Stimulated activated CD8-positive, alpha-beta memory T cell treated with anti-CD3 and anti-CD28 coated beads, Interleukin-4, amount 100 ng/mL, for 1 hour (primary cell): ENCODE measurements at places on chromosomes 4 and X.
A peak's percentile ranks its signal among the peaks of the same experiment; 100 is the strongest.

DNA sequence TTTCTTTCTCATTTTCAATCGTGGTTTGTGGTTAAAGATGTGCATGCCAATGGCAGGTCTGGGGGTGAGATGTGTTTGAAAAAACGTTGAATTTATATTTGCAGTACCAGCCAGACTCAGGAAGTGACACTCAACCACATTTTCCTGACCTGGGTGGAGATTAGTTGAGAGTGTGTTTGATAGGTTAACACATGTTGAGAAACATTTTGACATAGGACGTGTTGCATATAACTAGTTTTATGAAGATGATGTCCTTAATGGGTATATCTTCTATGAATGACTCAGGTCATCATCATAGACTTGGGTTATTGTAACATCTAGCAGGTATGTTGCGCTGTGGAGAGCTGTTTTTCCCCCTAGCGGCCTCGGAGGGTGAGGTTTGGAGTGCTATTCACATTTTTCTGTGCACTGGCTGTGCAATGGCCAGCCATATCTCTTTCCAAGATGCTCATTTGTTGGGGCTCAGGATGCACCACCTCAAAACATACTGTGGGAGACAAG is 21.7 kb upstream of the CD38 start:
- DNase-seq: peak; percentile 40

- no peak for DNase-seq
Observed at GRCh38 chr4:56099378-56099786, 150.6 kb downstream of the CEP135 start.

DNA sequence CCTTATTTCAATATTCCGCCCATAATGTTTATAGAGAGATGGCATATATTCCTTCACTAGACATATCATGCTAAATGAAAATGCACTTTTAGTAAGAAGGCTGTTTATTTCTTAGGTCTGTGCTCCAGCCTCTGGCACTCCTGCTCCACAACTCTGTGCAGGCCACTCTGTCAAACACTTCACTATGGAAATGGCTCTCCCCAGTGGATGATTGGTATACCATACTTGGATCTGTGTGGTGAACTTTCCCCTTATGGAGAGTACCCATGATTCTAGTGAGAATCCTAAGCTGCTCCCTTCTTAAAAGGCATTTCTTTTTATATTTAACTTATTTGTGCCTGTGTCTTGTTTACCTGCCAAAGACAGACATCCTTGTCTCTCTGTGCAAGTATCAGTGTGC is 480.1 kb upstream of the GALNT7 start:
- DNase-seq: no peak

- DNase-seq: no peak
Observed at GRCh38 chr4:82780170-82780751, 18.3 kb downstream of the SCD5 start.

DNA sequence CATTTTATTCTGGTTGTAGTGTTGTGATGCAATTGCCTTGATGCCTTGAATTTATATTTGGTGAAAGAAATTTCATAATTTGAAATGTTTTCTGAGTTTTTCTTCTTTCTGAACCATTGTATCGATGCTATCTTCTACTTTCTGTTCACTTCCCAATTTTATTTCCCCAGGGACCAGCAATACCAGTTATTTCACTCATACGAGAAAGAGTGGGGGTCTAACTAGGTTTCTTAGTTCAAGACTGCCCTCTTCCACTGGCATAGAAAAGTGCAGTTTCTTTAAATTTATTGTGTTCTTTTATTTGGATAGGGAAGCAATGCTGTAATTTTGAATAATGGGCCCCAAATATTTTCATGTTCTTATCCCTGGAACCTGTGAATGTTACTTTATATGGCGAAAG is 544.0 kb upstream of the ADGRL3 start:
- no peak for DNase-seq

GRCh38 chr4:56551516-56551915 is 45.9 kb downstream of the ARL9 start:
- DNase-seq: no peak

DNA sequence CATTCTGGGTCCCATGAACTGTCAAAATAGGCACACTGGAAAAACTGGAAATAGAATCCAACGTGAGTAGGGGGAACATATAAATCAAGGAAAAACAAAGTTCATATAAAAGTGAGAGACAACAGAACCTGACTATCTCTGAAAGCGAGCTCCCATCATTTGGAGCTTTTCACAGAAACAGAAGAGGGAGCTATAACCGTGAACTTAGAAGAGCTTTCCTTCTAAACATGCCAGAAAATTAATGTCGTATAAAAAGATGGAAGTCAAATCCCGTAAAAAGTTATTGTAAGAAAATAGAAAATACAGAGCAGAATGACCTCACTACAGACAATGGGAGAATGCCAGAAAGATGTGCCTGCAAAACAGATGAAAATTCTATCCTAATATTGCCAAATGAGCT is 23.9 kb upstream of the HSD17B10 start:
- DNase-seq: no peak

- no peak for DNase-seq
Observed at GRCh38 chr4:67531379-67531962, 13.8 kb downstream of the CENPC start.

GRCh38 chr4:140014284-140014683 is 139.7 kb downstream of the MAML3 start:
- no peak for DNase-seq

- no peak for DNase-seq
Observed at GRCh38 chr4:150236626-150237025, 158.4 kb downstream of the DCLK2 start.

DNA sequence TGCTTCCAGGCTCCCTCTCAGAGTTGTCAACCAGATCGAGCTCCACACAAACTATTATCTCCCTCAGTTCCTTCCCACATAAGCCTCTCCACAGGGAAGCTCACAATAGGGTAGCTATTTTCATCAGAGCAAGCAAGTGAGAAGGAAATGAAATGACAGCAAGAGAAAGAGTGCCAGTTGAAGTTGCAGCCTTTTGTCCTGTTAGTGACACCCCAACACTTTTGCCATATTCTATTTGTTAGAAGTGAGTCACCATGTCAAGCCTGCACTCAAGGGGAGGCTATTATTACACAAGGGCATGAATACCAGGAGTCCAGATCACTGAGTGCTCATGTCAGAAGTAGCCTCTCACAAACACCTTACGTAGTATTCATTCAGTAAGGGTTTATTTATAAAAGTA is 266.3 kb upstream of the NOCT start:
- no peak for DNase-seq

GRCh38 chr4:171813526-171814250 is 484 bp downstream of the GALNTL6 start:
- DNase-seq: no peak

- DNase-seq: no peak
Observed at GRCh38 chr4:763191-763810, 57.7 kb downstream of the PCGF3 start.

DNA sequence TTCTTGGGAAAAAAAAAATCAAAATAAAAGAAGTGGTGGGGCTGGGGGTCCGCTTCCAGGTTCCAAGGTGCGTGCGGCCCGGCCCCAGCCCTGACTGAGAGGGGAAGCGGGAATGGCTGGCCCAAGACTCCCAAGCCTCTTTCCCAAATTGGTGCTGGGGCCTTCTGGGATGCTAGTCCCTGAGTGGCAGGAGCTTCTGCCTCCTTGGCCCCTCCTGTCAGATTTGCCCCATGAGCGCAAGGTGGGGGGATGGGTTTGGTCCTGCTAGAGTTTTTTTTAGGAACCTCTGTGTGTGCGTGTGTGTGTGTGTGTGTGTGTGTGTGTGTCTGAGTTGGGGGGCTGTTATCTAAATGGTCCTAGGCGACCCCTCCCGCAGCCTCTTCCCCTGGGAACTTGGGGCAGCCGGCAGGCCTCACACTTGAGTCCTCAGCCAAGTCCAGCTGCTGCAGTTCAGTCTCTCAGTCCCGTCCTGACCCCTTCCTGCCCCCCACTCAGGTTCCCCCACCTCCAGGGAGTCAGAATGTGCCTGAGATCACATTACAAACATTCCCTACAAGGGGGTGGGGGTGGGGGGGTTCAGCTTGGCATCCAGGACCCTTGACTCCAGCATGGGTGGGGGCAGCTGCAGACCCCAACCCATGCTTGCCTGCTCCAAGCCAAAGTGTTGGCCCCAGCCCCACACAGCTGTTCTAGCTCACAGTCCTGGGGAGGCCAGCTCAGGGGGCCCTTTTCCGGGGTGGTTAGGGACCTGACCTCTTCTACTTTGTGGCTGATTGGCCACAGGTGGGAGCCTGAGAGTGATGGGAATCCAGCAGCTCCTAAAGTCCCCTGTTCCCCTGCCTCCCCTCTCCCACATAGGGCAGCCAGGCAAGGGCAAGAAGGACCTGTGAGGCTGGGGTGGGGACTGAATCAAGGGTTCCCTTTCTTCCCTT is 4.0 kb downstream of the EFNB1 start:
- DNase-seq: no peak

- no peak for DNase-seq
Observed at GRCh38 chr4:477686-478085, 21.3 kb downstream of the ZNF721 start.

GRCh38 chr4:187258651-187259401 is 535.2 kb upstream of the FAT1 start:
- DNase-seq: no peak

GRCh38 chr4:3756343-3757059 is 9.7 kb upstream of the ADRA2C start:
- DNase-seq: no peak

DNA sequence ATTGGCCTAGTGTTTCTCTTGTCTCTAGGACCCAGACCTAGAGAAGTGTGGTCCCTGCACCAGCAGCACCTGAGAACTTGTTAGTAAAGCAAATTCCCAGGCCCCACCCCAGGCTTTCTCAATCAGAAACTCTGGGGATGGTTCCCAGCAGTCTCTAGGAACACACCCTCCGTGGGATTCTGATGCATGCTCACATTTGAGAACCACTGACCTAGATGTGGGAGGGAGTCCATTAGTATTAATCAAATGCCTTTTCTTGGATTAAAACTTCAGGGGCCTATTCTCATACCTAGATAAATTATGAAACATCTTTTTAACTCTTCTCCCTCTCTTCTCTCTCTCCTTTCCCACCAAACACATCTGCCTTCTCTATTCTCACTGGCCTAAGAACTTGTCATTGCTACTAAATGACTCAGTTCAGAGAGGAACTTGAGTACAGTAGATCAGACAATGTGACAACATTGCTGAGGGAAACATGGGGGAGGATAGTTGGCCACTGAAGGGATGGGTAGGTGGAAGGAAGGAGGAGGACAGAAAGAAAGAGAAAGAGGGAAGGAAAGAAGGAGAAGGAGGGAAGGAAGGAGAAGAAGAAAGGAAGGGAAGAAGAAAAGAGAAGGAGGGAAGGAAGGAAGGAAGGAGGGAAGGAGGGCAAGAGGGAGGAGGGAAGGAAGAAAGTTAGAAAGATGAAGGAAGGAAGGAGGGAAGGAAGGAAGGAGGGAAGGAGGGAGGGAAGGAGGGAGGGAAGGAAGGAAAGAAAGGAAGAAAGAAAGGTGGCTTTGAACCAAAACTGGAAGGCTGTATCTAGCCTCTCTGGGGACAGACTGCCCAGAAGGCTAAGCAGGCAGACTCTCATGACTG is 132.7 kb upstream of the MAP3K15 start:
- no peak for DNase-seq

DNA sequence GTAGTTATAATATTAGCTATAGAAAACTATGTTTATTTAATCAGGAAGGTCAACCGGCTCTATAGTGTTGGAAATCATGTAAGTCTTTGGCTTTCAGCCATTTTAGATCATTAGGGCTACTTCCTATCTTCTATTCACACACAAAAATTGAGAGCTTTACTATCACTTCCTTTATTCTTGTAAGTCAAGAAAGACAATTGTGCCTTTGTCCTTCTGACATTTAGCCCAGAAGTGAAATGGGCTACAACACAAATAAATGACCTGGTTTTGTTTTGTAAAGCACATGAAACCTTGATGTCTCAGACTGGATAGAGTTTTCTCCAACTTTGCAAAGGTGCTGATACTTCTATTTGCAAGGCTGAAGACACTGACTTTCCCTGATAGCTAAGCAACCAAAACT is 122.4 kb upstream of the ACSL4 start:
- DNase-seq: no peak

GRCh38 chrX:82589410-82589809 is 918.7 kb upstream of the POU3F4 start:
- no peak for DNase-seq

DNA sequence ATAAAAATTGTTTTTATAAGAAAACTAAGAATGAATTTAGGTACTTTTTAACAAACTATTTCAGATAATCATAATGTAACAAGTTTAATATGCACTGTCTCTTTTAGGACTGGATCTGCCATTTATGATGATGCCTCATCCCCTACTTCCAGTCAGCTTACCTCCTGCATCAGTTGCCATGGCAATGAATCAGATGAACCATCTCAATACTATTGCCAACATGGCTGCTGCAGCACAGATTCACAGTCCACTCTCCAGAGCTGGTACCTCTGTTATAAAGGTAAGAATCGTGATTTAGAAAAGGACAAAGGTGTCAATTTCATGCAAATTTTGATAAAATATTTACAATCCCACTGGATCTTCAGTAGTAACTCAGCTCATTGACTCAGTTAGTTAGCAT is 566.2 kb downstream of the DACH2 start:
- no peak for DNase-seq

DNA sequence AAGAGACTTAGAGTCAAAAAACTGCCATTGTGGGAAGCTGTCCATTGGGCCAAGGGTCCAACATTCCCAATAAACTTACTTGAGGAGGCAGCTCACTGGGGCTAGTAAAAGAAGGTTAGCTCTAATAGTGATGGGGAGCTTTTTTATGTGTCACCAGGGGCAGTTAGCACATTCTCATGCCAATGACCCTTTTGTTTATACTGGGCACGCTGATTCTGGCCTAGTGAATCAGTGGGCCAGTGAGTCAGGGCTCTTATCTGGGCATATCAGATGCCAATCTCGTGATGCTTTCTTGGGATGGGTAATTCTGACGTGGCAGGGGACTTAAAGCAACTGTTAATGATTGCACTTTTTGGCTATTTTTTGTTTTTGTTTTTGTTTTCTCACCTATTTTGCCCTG is 27.8 kb downstream of the TCEAL1 start:
- no peak for DNase-seq

GRCh38 chr4:42328978-42329377 is 68.3 kb upstream of the SHISA3 start:
- no peak for DNase-seq

DNA sequence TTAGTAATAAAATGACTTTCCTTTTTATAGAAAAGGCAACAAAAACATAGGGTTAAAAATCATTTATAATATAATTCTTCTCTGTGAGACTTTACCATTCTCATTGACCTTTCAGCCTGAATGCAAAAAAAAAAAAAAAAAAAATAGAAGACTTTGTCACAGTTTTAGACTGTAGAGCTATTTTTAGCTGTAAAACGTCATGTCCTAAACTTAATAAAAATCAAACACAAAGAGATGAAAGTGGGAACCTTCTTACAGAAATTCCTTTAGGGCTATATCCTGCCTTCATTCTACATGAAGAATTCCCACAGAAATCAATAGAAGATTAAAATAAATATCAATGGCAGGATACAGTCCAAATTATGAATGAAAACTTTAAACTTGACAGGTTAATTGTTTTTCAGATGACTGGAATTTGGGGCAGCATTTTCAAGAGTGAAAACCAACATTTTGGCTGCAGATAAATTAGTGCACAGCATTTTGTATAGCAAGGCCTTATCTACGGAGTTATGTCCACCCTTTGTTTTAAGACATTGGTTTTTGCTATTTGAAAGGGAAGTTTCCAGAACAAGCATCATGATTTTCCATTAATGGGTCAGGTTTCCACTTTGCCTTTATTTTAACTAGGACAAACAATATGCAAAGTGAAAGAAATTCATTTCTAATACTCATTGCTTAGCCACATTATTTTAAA is 219.5 kb downstream of the SPCS3 start:
- DNase-seq: no peak

- DNase-seq: no peak
Observed at GRCh38 chr4:10730019-10730418, 45.5 kb upstream of the CLNK start.

- no peak for DNase-seq
Observed at GRCh38 chrX:119343856-119344255, 55.3 kb upstream of the SLC25A43 start.
